NCI-H1694 (cell line): ENCODE measurements at places on chromosomes 3 and 15.

GRCh38 chr3:52280050-52280461 is 1.6 kb upstream of the WDR82 start:
- DNase-seq: no peak

- DNase-seq: peak; percentile 33
Observed at GRCh38 chr15:89971592-89971997, 29.5 kb upstream of the ZNF710 start.

- no peak for DNase-seq
Observed at GRCh38 chr3:55320928-55321327, 166.2 kb downstream of the WNT5A start.

DNA sequence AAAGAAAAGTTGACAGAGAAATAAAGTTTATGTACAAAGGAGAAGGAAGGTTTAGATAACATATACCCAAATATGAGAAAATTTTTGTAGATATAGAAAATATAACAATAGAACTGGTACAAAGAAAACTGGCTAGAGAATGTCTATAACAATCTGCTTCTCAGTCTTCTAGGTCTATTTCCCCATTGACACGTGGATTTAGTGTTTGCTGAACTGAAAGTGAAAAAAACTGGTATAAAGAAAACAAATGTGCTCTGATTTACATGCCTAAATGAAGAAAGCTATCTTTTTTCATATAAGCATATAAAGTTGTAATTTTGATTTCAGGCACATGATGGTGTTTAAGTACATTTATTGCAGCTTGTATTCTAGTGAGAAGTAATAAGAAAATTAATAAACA is 9.8 kb downstream of the KCNMB2 start:
- DNase-seq: no peak

- DNase-seq: no peak
Observed at GRCh38 chr3:187291001-187291511, 481 bp downstream of the MASP1 start.

GRCh38 chr3:133578548-133579191 is 5.2 kb downstream of the CDV3 start:
- no peak for DNase-seq

- DNase-seq: no peak
Observed at GRCh38 chr15:92733090-92733933, 77.7 kb upstream of the FAM174B start.

DNA sequence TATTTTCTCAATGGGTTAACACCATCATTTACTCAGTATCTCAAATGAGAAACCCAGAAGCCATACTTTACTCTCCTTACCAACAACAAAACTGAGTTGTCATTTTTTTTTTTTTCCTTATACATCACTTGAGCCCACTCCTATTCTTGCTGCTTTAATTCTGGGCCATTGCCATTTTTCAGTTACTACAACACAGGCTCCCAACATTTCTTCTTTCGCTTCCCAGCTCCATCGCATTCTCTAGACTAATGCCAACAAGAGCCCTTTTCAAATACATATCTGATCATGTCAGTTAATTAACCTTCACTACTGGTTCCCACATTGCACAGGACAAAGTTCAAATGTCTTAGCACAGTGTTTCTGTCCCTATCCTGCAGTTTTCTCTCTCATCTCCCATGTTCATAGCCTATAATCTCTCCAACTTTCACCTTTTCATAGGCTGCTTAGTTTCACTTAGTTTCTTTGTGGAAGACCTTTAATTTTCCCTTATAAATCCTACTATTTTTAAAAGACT is 22.5 kb upstream of the ANXA2 start:
- no peak for DNase-seq

GRCh38 chr15:56383010-56383409 is 17.8 kb downstream of the TEX9 start:
- no peak for DNase-seq

GRCh38 chr3:42680271-42680670 is 5.1 kb upstream of the KLHL40 start:
- DNase-seq: no peak

DNA sequence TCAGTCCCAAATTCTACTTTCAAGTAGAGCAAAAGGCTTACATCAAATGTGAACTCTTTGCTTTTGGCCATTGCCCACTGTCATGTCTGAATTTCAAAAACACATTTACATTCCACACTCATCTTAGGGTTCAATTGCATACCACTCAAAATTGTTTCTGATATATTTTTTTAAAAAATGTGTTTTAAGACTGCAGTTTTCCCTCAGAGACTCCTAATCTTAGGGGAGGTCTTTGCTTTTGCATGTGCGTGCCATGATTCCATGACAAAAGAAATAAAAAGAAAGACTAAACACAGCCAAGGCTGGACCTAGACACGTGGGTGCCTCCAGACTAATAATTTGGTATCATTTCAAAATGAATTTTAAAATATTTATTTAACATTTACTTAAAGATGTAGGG is 396.8 kb upstream of the RASGRP1 start:
- DNase-seq: no peak

DNA sequence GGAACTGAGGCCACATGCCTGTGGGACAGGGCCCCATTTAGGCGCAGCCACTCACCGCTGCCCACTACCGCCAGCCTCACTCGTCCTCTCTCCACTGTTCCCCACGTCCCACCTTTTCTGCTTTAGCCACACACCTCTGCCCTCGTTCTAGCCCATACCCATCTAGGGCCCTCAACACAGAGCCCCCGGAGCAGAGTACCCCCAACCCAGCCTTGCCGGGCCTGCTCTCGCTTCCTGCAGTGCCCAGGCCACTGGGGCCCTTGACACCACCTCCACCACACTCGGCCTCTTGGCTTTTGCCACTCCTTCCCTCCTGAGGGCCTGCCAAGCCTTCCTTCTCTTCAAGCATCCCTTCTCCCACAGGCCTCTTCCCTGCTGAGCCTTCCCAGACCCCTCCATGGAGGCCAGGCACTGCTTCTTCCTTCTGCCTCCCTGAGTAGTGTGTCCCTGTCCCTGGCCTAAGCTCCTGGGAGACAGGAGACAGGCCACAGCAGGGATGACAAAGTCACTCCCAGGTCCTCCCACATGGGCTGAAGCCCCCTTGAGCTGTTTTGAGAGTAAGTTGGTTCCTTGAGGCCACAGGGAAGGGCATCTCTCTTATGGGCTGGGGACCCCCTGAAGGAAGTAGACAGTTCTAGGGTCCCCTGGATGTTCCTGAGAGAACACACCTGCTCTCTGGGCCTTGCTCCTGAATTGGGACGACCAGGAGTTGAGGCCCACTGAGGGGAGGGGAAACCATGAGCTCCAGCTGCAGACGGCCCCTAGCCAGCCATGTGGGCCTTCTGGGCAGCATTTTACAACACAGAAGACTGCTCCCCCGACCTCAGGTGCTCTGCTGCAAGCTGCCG is 4.4 kb downstream of the PRSS50 start:
- no peak for DNase-seq

DNA sequence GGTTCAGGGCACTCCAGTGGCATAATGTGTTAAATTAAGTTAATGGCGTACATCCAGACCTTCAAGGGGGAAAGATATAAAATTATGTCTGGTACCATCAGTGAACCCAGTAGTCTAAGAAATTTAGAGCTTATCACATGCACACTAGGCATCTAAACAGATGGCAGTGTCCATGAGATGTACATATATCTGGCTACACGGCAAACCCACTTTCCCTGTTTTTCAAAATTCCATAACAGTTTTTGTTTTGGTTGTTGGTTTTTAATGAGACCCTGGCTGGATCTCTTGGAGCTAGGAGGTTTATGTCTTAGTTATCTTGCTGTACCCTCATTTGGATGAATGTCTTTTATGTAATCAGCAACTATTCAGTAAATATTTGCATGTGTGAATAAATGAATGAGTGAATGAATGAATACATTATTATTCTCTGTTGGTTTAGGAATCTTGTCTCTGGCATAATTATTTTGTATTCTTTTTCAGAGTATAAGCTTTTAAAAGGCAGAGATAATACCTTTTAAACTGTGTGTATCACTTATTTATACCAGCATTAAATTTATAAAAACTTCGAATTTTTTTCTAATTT is 3.1 kb upstream of the UTS2B start:
- no peak for DNase-seq

- no peak for DNase-seq
Observed at GRCh38 chr15:62976301-62976881, 66.2 kb upstream of the TPM1 start.

GRCh38 chr3:189779166-189779565 is 148.0 kb downstream of the TP63 start:
- DNase-seq: no peak

- no peak for DNase-seq
Observed at GRCh38 chr3:101158374-101158773, 162.0 kb downstream of the IMPG2 start.
